ENCODE measurements at places on chromosomes 7 and 10.

GRCh38 chr10:127012769-127013152, 107.5 kb downstream of the DOCK1 start:
- H3K27me3 ChIP-seq: no peaks in the 10 kb centered on the region
- H3K4me1 ChIP-seq: no peaks in the 10 kb centered on the region
- H3K4me3 ChIP-seq: no peak overlapping the region
- DNase-seq: peak; percentile 88

DNA sequence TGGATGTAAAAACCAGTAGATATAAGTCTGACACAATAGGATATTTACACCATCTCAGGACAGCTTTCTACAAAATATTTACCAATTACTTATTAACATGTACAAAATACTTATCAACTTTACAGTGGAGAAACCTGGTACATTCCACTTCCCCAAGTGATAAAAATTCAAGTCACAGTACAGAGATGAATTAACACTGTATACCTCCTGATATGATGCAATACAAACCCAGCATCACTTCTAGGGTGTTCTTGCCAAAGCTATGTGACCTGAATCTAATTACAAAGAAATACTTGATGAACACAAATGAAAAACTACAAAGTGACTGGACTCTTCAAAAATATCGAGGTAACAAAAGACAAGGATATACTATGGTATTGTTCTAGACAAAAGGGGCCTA, 156.4 kb upstream of the FGFR2 start:
- DNase-seq: no peak
- H3K27ac ChIP-seq: no peak overlapping the region
- H3K4me1 ChIP-seq: peaks cover 10% of the 10 kb centered on the region
- H3K27me3 ChIP-seq: no peaks in the 10 kb centered on the region

GRCh38 chr7:77331938-77332695, 84.0 kb downstream of the GSAP start:
- no peak overlapping the region for H3K27ac ChIP-seq
- H3K27me3 ChIP-seq: no peaks in the 10 kb centered on the region
- H3K36me3 ChIP-seq: no peaks in the 10 kb centered on the region
- DNase-seq: peak; percentile 60
- peaks cover 29% of the 10 kb centered on the region for H3K4me1 ChIP-seq
- no peak overlapping the region for H3K4me3 ChIP-seq

- H3K27ac ChIP-seq: no peak overlapping the region
- H3K27me3 ChIP-seq: no peaks in the 10 kb centered on the region
Observed at GRCh38 chr10:48742891-48743860, 58.5 kb downstream of the WDFY4 start.
